ENCODE measurements at places on chromosomes 2 and 18. TPM values are rescaled to one million over a fixed set of nuclear protein-coding genes. Genes with fewer than 3 reads are reported as not detected.

DNA sequence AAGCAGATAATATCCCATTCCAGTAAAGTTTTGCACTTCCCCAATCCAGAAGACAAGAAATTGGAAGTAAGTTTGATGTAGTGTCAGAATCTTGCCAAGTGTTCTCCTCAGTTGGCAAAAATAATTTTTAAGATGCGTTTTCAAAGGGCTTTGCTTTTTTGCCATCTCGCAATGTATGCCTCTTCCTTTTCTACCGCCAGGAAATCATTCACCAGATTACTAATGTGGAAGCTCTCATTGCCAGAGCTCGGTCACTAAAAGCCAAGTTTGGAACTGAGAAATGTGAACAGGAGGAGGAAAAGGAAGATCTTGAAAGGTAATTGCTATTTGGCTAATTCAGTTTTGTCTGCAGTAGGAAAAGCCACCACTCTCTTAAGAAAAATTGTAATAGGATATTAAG lies 110.7 kb downstream of the RAB3GAP1 start:
- no peak for DNase-seq

GRCh38 chr2:79041032-79041448 lies 15.5 kb downstream of the REG3G start:
- DNase-seq: no peak

- no peak for DNase-seq
Observed at GRCh38 chr2:9974343-9974742, 22.9 kb downstream of the GRHL1 start.

DNA sequence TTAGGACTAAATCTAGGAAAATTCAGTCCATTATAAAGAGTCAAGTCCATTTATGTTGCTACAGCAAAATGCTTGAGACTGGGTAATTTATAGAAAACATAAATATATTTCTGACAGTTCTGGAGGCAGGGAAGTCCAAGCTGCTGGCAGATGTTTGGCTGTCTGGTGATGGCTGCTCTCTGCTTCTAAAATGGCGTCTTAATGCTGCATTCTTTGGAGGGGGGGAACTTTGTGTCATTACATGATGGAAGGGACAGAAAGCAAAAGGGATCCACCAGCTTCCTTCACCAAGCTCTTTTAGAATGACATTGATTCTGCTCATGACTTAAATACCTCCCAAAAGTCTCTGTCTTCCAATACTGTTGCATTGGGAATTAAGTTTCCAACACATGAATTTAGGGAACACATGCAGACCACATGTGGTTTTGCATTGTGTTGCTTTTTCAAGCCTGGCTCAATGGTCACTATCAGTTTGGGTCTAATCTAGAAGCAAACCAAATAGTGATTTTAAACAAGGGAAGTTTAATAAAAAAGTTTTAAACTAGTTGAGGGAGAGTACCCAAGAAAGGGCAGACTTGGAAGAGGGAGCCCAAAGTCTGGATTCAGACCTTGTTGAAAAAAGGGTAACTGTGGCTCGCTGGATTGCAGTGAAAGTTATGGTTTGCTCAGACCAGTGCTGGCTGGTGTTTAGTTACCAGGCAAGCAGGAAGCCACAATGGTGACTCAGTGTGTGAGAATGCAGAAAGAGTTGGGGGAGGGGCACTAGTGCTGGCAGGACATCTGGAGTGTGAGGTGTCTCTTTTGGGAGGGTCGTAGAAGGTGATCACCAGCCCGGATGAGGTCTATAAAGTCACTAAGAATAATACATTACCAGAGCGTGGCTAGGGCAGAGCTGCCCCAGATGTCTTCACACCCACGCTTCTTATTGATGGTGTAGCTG lies 30.8 kb downstream of the C18orf54 start:
- no peak for DNase-seq

- no peak for DNase-seq
Observed at GRCh38 chr2:240149943-240150784, 9.7 kb upstream of the OTOS start.

DNA sequence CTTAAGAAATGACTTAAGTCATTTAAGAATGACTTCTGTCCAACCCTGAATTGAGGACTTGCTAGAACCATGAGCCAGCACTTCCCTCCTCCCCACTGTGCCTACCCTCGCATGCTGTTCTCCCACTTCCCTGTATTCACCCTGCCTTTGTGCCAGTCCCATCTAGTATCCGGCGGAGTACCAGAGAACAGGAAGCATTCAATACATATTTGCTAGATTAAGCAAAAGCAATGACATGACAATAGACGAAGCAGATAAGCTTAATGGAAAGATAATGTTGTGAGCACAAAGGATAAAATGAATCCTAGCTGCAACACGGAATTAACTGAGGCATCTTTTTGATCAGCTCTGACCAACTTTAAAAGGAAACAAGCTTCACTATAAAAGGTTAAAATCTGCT lies 328.5 kb downstream of the TDRD15 start:
- DNase-seq: no peak

- no peak for DNase-seq
Observed at GRCh38 chr18:845152-845819, 33.2 kb upstream of the YES1 start.

DNA sequence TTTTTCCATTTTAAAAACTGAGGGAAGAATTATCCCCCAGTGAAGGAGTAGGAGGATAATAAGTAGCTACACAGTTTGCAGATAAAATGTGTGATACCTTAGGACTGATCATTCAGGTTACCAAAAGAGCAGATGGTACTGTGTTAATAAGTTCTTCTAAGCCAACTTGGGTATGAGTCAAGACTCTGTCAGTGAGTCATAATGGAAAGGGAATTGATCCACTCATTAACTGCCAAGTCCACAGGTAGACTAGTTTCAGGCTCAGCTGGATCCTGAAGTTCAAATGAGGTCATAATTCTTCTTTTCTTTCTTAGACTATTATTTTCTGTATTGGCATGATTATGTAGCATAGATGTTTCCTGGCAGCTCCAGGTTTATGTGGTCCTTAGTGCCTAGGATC lies 142.4 kb upstream of the ALPP start:
- no peak for DNase-seq

DNA sequence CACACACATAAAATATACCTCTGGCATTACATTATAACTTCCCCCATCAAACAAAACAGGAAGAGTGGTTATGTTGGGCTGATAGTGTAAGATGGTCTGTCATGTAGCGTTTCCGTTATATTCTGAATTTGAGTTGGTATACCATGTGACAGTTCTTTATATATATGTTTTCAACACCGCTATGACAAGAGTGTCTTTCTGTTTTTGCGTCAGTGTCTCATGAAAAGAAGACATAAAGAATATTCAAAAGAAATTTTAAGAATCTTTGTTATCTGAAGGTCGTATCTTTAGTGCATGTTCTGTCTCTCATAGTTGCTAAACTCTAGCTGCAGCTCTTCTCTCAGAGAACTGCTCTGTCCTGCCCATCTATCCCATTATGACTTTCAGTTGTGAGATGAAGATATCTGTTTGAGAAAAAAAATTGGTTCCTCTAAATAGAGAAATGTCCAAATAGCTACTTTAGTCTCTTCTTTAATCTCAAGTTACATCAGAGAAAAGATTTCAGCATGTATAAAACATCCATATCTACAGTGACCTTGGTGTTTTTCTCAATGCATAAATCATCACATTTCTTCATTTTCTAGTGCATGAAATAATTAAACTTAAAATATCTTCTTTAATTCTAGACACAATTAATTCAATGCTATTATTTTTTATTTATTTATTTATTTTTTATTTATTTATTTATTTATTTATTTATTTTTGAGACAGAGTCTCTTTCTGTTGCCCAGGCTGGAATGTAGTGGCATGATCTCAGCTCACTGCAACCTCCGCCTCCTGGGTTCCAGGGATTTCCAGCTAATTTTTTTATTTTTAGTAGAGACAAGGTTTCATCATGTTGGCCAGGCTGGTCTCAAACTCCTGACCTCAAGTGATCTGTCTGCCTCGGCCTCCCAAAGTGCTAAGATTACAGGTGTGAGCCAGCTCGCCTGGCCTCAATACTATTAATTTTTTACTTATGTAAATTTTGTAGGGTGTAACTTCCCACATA lies 24.3 kb upstream of the PSME4 start:
- DNase-seq: no peak

GRCh38 chr2:149738767-149739166 lies 151.2 kb upstream of the MMADHC start:
- DNase-seq: no peak

DNA sequence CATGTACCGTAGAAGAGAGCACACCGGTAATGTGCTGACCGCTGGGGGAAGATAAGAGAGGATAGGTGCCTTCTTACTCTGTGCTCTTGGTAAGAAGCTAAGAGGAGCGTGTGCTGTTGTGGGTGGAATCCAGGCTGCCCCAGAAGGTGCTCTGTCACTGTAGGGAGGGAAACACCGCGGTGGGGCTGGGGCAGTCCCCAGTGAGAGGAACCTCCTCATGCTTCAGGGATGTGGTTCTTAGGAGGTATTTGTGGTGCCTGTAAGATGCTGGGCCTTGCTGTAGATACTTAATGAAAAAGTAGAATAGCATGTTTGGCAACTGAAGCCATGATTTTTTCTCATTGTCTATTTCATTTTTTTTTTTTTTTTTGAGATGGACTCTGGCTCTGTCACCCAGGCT lies 1.1 kb downstream of the COLEC11 start:
- DNase-seq: no peak

GRCh38 chr2:160309585-160309984 lies 109.5 kb upstream of the ITGB6 start:
- no peak for DNase-seq

GRCh38 chr2:60521626-60522025 lies 31.8 kb downstream of the BCL11A start:
- DNase-seq: no peak

GRCh38 chr18:574865-575645 lies 5.1 kb upstream of the CETN1 start:
- DNase-seq: no peak

DNA sequence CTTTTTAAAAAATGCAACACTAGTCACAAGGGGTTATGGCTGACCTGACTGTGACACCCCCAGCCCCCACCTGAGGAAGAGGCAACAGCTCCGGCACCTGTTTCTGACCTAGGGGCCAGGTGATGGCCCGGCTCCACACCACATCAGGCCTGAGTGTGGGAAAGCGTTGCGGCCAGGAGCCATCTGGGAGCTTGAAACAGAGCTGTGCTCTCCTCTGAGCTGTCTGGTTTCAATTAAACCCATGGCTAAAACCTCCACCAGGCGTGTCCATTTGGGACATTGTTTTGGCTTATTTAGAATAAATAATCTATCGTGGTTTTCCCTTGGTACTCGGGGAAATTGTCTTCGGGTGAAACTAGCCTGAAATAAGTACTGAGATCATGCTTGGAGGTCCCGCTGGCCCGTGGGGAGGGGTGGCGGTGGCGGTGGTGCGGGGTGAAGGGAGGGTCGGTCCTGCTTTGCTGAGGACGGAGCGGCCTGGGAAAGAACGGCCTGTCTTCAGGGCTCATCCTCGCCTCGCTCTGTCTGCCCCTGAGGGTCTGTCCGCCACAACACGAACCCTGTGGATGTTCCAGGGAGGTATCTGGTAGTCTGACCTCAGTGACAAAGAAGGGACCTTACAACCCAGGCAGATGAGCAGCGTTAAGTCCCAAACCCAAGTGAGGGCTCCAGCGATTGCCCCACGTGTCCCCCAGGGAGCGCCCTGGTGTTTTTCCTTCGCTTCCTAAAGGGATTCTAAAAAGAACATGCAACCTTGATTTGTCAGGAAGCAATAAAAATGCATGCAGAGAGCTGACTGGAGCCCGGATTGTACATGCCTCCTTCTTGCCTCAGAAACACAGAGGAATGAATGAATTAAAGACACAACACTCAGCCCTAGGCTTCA lies 58.7 kb downstream of the IL1RL2 start:
- no peak for DNase-seq

DNA sequence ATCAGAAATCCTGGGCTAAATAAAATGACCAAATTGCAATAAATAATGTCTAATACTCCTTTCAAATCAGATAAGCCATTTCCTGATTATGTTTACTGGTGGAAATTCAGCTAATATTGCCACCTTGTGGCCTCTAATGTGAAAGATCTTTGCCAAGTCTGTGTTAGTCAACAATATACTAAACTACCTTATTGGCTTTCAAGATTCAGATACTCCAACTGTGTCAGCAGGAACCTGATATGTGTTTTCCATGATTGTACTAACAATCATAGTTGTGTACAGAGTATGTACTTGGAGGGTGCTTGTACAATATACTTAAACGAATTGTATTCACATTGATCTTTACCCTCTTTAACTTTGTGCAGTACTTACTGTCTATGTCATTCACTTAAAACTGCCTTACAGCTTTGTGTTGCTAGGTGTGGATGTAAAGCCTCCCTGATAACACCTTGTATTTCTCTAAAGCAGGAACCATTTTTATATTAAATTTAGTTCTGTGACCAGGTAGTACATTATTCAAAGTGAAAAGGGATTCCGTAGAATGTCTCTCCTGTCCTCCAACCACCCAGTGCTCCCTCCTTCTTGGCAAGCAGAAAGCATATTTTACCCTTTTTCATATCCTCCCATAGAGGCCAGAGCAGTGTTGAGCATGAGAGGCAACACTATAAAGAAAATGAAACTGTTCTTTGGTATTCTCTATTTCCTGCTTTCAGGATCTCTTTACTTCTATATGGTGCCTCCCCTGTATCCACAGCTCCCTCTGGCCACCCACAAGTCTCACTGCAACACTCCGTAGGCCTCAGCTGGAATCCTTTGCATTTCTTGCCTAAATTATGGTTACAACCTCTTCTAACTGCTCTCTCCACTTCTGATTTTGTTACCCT lies 75.2 kb upstream of the C2orf15 start:
- no peak for DNase-seq

DNA sequence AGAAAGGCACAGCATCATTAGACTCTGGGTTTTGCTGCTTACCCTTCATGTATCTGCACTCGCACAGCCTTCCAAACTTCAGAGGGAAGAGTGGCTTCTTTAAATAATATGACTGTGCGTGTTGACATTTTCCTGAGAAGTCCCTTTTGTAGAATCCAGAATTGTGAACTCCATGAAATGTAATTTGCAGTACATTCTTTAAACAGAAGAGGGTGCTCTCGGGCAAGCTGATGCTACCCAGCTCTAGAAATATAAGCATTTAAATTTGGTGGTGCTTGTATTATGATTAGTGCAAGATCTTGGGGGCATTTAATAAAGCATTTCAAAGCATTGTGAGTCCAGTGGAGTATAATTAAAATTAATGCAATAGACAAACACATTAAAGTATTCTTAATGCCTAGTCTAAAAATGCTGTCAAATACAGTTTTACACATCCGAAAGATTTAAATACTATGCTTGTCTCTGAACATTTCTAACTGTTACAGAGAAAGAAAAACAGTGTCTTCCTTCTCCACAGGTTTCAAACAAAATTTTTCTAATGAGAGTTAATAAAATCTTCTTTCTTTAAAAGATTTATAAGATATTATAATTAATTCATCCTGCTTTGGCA lies 17.3 kb upstream of the GTF2A1L start:
- no peak for DNase-seq

ERBB4 gene
- total RNA-seq: 22.3 TPM

LGALSL gene
- total RNA-seq: 17.5 TPM

DCAF17 gene
- total RNA-seq: 16.3 TPM

FOXI3 gene
- total RNA-seq: not detected

TUBA3E gene
- not detected for total RNA-seq

REG1A gene
- 16.9 TPM for total RNA-seq

DYNC1I2 gene
- 81.4 TPM for total RNA-seq

TRIM54 gene
- total RNA-seq: 0.72 TPM
